NCI-H460 (cell line): ENCODE measurements at places on chromosomes 16 and 17. TPM values are rescaled to one million over a fixed set of nuclear protein-coding genes. Genes with fewer than 3 reads are reported as not detected.
A peak's percentile ranks its signal among the peaks of the same experiment; 100 is the strongest.

NPIPB13 gene
- total RNA-seq = 1.1 and 2.8 TPM in 2 replicates

LRRC36 gene
- total RNA-seq = not detected in 2 replicates

KCNAB3 gene
- 0.32 and 1.9 TPM in 2 replicates for total RNA-seq

INCA1 gene
- total RNA-seq = not detected in 2 replicates

C17orf50 gene
- not detected in 2 replicates for total RNA-seq

RNF112 gene
- 0.20 TPM in 2 replicates for total RNA-seq

HSD17B1 gene
- 0.37 and 0.38 TPM in 2 replicates for total RNA-seq

CHTF18 gene
- 10.9 and 12.1 TPM in 2 replicates for total RNA-seq

RRAD gene
- 0.57 and 0.66 TPM in 2 replicates for total RNA-seq

EMP2 gene
- 13.7 and 14.6 TPM in 2 replicates for total RNA-seq

PNMT gene
- not detected in 2 replicates for total RNA-seq

ZPBP2 gene
- not detected in 2 replicates for total RNA-seq

- no peak for DNase-seq
Measured at GRCh38 chr16:24270721-24271442, 14.7 kb downstream of the CACNG3 start.

- peak; percentile 6 for DNase-seq
Measured at GRCh38 chr16:63806794-63807506, 1314.9 kb downstream of the CDH11 start.

- peak; percentile 48 for DNase-seq
Measured at GRCh38 chr17:9522074-9522473, 53.5 kb downstream of the STX8 start.

GRCh38 chr16:75086281-75086680 is 30.3 kb downstream of the LDHD start:
- no peak for DNase-seq

- DNase-seq = no peak
Measured at GRCh38 chr17:50295021-50295420, 20.8 kb downstream of the TMEM92 start.

DNA sequence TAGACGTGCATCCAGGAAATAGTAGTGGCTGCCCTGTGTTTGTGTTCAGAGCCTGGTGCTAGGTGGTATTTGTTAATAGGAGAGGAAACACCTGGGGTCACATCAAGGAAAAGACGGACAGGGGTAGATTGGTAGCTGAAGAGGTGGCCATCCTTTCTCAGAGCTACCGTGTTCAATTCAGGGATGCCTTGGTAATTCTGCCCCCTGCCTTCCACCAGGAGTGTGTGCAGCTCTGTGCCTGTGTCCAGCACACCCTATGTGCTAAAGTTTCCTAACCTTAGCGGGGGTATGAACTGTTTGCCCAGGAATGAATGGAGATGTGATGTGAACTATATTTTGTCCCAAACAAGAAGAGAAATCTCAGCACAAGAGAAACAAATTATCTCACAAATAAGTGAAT is 174.1 kb upstream of the MPHOSPH6 start:
- peak; percentile 4 for DNase-seq

GRCh38 chr17:28180449-28180848 is 138.0 kb downstream of the NLK start:
- no peak for DNase-seq

- peak; percentile 49 for DNase-seq
Measured at GRCh38 chr16:83356266-83356665, 451.5 kb upstream of the HSBP1 start.

DNA sequence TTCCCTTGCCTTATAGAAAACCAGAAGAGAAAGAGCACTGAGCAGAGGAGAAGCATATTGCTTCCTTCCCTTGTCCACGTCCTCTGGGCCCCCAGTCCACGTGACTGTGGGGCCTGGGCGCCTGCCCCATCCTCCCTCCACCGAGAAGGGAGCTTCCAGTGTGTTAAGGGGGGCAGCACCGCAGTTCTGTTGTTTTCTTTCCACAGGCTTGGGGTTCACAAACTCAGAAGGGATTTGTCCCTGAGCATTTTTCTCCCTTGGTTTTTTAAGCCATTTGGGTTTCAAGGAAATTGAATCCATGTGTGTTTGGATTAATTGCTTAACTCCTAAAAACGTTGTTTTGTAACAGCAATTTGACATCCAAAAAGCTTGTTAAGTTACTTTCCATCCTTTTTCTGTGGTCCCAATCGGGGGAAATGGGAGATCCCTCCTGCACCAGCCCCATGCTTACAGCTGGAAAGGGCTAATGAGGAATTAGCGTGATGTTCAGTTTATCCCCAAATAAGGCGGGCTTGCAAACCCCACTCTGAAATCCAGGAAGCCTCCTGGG is 347.5 kb upstream of the TNRC6C start:
- no peak for DNase-seq

GRCh38 chr16:2029350-2029749 is 2.6 kb downstream of the NHERF2 start:
- no peak for DNase-seq

GRCh38 chr17:41631025-41631897 is 6.9 kb upstream of the KRT17 start:
- DNase-seq = no peak

GRCh38 chr17:40243761-40244160 is 24.7 kb downstream of the WIPF2 start:
- DNase-seq = no peak

DNA sequence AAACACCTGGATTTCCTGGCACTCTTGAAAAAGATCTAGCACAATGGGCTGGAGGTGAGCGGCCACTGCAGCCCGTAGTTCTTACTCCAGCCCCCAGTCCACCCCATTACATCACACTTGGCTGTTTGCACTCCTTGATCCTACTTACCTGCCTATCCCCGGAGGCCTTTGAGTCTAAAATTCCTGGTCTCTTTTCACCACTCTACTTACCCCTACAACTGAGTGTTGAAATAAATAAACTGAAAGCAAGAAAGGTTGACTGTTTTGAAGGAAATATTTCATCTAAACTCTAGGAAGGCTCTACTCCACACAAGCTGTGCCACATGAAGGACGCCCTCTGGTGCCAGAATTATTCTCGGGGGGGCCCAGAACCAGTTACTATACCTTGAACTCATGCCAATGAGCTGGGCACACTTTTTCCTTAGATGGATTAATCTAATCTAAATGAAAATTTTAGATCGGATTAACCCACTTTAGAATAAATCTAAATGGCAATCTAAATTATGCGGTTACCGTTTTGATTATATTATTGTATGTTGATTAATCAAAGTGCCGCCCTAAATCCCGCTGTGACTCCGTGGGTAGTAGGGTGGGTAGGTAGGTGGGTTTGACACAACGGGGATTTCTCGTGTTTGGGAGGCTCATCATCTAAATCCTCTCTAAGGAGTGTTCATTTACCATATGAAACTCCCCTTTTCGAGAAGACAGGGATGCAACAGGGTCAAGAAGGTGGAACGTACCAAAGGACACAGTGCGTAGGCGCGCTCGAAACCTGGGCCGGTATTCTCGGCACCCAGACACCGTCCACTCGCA is 651 bp upstream of the EIF1 start:
- peak; percentile 72 for DNase-seq

DNA sequence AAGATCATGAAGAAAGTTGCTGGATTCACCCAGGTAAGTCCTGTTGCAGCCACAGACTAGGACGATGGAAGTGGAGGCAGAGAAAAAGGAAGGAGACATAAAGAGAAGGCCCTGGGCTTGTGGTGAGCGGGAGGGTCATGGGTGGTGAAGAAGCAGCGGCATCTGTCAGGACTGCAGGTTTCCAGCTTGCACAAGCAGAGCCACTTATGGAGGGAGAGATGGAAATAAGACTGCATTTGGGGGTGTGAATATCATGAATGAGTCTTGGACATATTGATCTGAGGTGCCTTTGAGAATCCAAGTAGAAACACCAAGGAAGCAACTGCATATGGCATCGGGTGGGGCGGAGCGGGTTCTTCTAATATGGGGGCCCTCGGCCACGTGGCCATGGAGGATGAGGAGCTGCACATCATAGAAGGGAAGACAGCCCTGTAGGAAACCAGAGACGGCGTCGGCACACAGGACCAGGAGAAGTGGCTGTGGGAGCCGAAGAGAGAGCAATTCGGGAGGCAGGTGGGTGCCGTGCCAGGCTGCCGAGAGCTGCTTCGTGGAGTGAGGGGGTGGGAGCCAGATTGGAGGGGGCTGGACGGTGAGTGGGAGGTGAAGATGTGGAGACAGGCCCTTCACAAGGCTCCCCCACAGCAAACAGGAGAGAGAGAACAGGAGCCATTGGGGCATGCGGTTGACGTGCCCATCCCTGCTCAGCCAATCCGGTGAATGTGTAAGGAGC is 243.5 kb downstream of the GSG1L start:
- no peak for DNase-seq

- no peak for DNase-seq
Measured at GRCh38 chr16:84111525-84111924, 5.2 kb downstream of the MBTPS1 start.

DNA sequence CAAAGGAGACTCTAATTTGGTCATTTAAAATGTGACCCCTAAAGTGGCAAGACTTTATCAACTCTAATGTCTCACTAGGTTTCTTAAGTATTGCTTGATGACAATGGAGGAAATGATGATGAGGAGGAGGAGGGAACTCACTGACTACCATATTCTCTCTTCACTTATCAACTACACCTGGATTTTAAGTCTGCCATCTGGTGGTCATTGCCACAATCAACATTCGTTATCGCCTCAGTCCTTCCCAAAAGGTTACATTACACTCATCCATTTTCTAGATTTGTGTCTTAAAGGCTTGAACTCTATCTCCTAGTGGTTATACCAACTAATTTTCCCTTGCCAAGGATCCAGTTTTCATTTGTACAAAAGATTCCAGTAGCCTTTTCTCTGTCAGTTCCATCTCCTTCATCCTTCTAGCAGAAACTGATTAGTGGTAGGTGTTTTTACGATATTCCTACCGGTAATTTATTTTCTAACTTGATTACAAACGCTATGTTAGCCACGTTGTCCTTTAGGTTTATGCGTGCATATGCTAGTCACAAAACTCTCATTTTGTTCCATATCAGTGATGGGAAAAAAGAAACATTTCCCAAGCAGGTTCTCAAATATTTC is 114.6 kb upstream of the NOG start:
- peak; percentile 32 for DNase-seq

DNA sequence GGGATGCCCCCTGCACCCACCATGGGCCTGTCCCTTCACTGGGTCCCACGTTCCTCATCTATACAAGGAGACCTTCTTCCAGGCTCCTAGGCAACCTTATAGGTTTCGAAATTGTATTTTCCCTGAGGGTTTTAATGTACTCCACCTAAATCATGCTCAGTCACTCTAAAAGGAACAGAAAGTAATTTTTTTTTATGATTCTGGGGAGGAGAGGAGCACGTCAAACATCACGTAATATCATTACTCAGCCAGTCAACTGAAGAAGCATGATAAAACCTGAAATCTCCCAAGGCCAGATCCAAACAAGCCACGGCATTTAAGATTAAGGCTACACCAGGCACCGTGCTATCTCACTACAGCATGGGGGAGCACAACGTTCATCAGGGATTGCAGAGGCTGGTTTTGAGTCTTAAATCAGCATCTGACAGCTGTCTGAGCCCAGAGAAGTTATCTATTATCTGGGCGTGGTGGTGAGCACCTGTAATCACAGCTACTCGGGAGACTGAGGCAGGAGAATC is 3.9 kb upstream of the TMEM114 start:
- no peak for DNase-seq

GRCh38 chr16:71931001-71931400 is 35.7 kb downstream of the IST1 start:
- DNase-seq = no peak

DNA sequence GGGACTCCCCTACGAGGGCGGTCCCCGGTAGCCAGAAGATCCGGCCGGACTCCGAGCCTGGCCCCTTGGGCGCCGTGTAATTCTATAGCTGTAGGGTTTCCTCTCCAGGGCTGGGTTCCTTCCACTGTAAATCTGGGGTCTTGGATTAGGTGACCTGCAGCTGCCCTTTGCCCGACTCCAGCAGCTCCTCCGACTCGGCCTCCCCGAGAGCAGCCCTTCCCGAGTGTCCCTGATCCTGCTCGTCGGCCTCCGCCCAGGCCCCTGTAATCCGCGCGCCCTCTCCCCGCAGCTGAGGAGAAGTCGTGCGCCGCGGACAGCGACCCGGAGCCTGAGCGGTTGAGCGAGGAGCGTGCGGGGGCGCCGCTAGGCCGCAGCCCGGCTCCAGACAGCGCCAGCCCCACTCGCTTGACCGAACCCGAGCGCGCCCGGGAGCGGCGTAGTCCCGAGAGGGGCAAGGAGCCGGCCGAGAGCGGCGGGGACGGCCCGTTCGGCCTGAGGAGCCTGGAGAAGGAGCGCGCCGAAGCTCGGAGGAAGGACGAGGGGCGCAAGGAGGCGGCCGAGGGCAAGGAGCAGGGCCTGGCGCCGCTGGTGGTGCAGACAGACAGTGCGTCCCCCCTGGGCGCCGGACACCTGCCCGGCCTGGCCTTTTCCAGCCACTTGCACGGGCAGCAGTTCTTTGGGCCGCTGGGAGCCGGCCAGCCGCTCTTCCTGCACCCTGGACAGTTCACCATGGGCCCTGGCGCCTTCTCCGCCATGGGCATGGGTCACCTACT is 5.5 kb downstream of the TBX2 start:
- DNase-seq = no peak

DNA sequence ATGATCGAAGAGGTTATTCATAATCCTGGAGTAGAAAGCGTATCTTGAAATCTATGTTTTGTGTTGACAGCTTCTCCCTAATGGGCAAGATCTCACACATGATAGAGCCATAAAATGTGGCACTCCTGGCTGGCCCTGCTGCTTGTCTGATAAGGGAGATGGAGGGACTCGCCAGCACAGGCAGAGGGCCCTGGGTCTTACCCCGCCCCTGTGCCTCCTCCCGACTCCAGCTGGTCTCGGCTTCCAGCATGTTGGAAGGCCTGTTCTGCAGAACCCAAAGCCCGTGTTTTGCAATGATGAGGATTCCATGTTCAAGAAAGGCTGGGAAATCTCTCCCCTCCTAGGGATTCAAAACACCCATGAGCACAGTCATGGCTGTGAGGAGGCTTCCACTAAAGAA is 106.7 kb upstream of the SDK2 start:
- DNase-seq = no peak

- no peak for DNase-seq
Measured at GRCh38 chr17:74380086-74380958, 13.0 kb downstream of the GPR142 start.

DNA sequence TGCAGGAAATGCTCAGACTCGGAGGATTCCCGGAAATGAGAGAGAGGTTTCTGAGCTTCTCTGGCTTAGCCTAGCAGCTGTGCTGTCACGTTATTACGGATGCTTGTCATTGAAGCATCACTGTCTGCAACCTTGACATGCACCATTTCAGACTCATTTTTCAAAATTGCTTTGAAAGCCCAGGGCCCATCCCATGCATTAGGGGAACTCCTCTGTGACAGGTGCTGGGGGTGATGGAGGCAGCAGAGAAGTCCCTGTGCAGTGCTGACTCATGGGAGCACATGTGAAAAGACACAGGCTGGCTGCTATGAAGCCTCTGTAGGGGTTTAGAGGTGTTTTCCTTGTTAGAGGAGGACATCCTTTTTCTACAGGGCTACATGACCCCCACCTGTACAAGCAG is 214.0 kb upstream of the MPHOSPH6 start:
- no peak for DNase-seq

GRCh38 chr17:17051791-17052461 is 9.7 kb downstream of the MPRIP start:
- no peak for DNase-seq

GRCh38 chr17:42402117-42402516 is 13.9 kb upstream of the STAT3 start:
- no peak for DNase-seq

GRCh38 chr17:76390003-76390421 is 5.6 kb downstream of the SPHK1 start:
- no peak for DNase-seq
